ENCODE measurements at places on chromosomes 7 and 10. TPM values are rescaled to one million over a fixed set of nuclear protein-coding genes. Genes with fewer than 3 reads are reported as not detected.

Gene ZDHHC6
- total RNA-seq = 28.7 TPM

Gene ABCA13
- total RNA-seq = 0.06 TPM

Gene GOLGA7B
- 0.36 TPM for total RNA-seq

Gene ZNF800
- total RNA-seq = 39.5 TPM

Gene RBP3
- not detected for total RNA-seq

Gene PRSS37
- total RNA-seq = not detected

Gene NRG3
- total RNA-seq = 0.81 TPM

Gene CRPPA
- 2.4 TPM for total RNA-seq

Gene GALNT11
- 25.3 TPM for total RNA-seq

Gene GIMAP2
- 24.7 TPM for total RNA-seq

Gene ARHGAP22
- 29.1 TPM for total RNA-seq

Gene SGPL1
- 45.0 TPM for total RNA-seq

Gene SNCG
- 70.0 TPM for total RNA-seq

Gene LRRD1
- not detected for total RNA-seq

Gene TMEM270
- not detected for total RNA-seq

Gene NPC1L1
- 0.39 TPM for total RNA-seq

Measured in aorta (tissue), 5 donors.